ENCODE measurements at places on chromosomes 11 and 22. TPM values are rescaled to one million over a fixed set of nuclear protein-coding genes. Genes with fewer than 3 reads are reported as not detected.

Gene GRAP2
- 0.67 TPM for total RNA-seq

DNA sequence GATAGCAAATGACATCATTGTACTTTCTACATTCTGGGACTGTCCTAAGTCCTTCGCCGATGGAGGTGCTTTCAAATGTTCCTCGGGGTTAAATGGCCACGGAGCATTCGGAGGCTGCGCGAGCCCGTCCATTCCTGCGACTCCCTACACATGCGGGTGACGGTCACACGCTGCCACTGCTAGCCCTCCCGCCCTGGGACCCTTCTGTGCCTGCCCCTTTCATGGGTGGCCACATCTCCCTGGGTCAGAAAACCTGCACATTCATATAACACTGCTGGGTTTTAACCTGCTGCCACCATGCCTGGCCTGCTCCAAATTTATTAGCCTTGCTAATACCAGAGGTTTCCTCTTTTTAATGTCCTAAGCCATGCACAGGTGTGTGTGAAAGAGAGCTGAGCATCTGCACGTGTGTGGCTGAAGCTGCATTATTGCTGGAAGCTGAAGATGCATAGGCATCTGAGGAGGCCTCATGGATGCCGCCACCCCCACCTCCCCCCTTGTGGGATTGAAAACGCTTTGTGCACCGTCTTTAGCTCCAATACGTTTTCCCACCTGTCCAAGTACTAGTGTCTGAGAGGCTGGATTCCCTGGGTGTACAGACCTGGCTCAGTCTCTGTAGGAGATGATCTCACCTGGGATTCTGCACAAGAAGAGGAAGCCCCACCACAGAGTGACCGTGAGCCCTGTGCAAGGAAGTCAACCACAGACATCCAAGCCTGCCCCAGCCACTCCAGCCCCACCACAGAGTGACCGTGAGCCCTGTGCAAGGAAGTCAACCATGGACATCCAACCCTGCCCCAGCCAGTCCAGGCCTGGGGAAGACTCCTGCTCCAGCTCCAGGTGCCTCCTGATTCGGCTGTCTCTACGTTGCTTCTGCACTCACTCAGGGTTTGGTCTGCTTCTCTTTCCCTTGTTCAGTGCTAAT, 626.4 kb downstream of the BRD1 start:
- ATAC-seq: no peak

DNA sequence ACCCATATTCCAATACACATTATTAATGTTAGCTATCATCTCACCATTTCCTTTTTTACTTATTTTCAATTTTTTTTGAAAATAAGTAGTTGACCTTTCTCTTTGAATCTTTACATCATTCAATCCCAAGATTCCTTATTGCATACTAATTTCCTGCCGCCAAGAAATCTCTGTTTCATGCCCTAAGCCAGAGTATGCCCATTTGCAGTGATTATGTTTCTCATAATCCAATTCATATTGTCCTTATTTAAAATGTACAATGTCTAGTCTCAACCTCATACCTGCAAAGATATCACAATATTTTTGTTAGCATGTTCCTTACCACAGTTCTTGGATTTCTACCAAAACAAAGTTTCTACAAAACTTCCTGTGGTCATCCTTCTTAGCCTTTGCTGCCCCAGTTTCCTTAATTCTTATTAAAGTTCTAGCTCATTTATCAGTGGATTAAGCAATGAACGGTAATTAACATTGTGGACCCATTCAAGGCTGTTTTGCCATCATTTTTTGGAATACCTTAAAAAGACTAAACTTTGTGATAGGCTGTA, 75.3 kb downstream of the CD44 start:
- no peak for ATAC-seq

Gene CCDC73
- not detected for total RNA-seq

Gene TRIM49
- total RNA-seq: not detected

DNA sequence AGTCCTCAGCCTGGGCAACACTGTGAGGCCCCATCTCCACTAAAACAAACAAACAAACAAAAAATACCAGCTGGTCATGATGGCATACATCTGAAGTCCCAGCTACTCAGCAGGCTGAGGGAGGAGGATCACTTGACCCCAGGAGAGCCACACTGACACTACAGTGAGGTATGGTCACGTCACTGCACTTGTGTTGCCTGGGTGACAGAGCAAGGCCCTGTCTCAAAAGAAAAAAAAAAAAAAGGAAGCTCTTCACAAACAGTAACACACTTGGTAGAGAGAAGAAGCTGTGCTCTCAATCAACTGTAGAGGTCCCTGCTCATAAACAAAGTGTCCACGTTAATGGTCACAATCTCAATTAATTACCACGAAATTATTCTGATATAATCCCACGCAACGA, 401.6 kb upstream of the CCDC90B start:
- ATAC-seq: no peak

DNA sequence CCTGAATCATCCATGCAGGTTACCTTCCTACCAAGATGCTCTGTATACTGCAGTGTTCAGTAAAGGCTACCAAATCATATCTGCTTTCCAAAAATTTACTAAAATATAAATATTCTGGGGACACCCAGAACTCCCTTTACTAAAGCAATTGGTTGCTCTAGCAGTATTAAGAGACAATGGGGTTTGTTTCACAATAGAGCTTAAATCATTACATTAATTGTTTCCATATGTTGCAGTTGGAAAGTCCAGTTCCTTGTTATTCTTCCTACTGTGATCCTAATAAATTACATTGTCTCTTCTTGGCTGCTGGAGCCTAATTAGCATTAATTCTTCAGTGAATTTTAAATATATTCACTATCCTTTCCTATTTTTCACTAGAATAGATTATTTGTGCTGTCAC, 316.0 kb upstream of the MTNR1B start:
- ATAC-seq: no peak

DNA sequence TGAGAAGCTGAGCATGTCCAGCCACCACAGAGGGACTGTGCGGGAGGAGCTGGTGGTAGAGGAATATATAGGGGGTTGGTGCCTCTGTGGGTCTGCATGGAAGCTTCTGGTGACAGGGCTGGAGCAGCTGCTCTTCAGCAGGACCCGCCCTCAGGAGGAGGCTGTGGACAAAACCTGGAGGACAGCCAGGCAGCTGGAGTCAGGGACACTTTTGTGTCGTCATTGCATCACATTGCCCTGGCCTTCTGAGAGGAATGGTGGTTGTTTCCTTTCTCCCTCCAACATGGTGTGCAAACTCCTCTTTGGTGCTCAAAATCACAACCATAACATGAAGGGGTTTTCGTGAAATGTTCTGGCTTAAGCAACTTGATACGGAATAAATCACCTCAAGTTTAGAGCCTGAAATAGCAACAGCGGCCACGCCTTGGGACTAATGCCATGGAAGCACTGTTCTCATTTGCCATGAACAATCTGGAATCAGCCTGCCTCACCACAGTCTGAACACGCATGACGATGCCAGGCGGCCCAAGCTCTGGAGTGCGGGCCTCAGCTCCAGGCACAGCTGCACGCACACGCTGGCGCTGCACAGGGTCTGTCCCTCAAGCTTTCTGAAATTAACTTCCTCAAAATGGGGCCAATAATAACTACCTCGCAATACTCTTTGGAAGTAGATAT, 17.1 kb upstream of the CSRP3 start:
- ATAC-seq: no peak

Gene TESMIN
- total RNA-seq: 0.27 TPM

DNA sequence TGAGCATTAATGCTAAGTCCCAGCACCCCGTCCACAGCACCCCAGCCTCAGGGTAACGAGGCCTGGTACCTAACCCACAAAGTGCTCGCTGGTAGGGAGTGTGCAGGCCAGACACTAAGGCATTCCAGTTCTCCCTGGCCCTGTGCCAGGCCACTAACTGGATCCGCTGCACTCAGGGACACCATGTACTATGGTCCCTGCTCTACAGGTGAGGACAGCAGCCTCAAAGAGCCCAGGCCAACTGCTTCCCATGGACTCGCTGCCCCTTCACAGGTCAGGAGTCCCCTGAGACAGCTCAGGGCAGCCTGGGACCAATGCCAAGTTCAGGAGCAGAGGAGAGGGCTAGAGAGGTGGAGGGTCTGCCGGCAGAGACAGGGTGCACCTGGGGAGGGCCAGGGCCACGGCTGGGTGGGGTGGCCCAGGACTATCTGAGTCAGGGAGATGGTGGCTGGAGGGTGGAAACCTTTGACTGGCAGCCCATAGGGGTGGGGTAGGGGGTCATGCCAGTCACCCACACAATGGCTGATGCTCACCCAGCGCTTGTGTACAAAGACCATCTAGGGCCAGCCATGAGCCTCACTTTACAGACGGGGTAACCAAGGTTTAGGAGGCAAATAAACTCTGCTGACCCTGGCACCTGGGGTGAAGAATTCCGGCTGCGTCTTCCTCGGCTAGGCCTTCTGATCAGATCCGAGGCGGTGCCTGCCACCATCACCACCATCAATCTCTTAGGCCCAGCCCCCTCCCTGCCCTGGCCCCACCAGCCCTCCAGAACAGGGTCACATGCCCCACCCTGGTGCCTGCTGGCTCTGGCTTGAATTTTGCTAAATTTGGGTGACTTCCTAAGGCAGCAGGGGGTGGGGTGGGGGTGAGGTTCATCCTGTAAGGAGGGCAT, 5.6 kb downstream of the OSBPL5 start:
- peak; percentile 26 for ATAC-seq

- ATAC-seq: no peak
Observed at GRCh38 chr22:43183496-43184277, 3.2 kb downstream of the TTLL12 start.

Gene MUC6
- 0.77 TPM for total RNA-seq

- no peak for ATAC-seq
Observed at GRCh38 chr11:17496406-17496805, 19.8 kb upstream of the ABCC8 start.

Gene WNT11
- total RNA-seq: 7.4 TPM

Gene H19
- total RNA-seq: 392 TPM

Gene FOLR2
- total RNA-seq: 7.3 TPM

GRCh38 chr11:34303028-34303570, 54.7 kb downstream of the ABTB2 start:
- no peak for ATAC-seq

- no peak for ATAC-seq
Observed at GRCh38 chr11:102749101-102749722, 24.5 kb upstream of the MMP8 start.

- ATAC-seq: peak; percentile 52
Observed at GRCh38 chr11:65593518-65594414, 1.8 kb downstream of the KCNK7 start.

GRCh38 chr11:76120513-76121101, 85.7 kb downstream of the WNT11 start:
- ATAC-seq: no peak

DNA sequence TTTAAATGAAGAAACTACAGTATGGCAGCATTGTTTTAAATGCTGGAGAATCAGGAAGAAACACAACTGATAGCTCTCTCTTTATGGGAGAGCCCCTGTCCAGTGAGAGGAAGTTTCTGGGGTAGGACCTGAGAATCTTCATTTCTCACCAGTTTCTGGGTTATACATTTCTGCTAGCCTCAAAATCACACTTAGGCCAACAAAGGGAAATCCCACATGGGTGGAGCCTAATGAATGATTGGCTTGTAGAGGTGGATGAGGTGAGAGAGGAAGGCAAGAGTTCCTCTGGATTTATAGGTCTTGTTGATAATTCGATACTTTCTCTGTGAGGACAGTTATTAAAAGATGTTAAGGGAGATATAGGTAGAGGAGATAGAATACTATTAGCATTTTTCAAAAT, 1397.3 kb upstream of the TENM4 start:
- ATAC-seq: no peak

DNA sequence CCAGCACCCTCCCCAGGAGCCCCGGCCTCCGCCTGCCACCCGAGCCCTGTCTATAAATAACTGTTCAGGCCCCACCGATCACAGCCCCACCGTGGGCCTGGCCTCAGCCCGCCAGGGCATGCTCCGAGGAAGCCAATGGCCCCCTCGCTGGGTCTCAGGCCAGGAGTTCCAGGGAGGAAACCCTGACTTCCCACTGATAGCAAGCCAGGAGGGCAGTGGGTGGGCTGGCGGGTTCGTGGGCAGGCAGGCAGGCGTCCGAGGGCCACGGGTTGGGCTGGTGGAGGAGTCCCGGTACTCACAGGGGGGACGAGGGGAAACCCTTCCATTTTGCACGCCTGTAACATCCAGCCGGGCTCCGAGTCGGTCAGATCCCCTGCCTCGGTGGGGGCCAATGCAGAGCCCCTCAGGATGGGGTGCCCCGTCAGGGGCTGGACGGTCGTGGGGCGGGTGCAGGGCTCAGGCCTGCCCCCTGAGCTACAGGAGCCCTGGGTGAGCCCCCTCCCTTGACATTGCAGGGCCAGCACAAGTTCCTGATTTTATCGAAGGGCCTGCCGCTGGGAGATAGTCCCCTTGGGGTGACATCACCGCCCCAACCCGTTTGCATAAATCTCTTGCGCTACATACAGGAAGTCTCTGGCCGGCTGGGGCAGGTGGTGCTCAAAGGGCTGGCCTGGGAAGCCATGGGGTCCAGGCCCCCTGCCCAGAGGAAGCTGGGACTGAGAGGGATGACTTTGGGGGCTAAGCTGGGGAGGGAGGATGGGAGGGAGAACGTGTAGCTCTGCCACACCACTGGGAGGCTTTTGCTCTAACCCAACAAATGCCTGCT, at the start of gene SPI1:
SPI1 (minus strand) TSS at position 538 of the 826 bp plus-strand sequence; CDS start at position 344, 194 bp downstream.
- peak; percentile 37 for ATAC-seq

Gene OR51D1
- not detected for total RNA-seq

Gene UPB1
- total RNA-seq: not detected

Gene C1QTNF4
- total RNA-seq: 2.3 TPM

- ATAC-seq: peak; percentile 68
Observed at GRCh38 chr22:31272522-31273446, 19.5 kb downstream of the PIK3IP1 start.

- no peak for ATAC-seq
Observed at GRCh38 chr11:14587258-14587657, 56.3 kb upstream of the PDE3B start.

DNA sequence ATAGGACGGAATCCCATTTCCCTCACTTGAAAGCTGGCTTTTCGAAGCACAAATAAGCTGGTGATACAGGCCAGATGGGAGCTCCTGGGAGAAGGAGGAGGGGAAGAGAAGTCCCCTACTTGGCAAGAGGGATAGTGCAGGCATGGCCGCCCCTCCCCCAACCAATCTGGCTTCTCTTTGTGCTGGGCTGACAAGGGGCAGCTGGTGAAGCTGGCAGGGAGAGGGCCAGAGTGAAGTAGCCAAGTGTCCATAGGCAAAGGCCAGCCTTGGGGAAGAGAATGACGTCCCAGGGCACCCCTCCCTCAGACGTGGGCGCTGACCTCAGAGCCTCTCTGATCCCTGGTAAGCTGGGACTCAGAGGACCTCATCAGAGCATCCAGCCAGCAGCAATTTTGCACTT, 78.7 kb upstream of the GRAMD1B start:
- ATAC-seq: no peak

GRCh38 chr22:39457556-39458443, 988 bp downstream of the MGAT3 start:
- peak; percentile 5 for ATAC-seq

Gene P2RY2
- 0.67 TPM for total RNA-seq

DNA sequence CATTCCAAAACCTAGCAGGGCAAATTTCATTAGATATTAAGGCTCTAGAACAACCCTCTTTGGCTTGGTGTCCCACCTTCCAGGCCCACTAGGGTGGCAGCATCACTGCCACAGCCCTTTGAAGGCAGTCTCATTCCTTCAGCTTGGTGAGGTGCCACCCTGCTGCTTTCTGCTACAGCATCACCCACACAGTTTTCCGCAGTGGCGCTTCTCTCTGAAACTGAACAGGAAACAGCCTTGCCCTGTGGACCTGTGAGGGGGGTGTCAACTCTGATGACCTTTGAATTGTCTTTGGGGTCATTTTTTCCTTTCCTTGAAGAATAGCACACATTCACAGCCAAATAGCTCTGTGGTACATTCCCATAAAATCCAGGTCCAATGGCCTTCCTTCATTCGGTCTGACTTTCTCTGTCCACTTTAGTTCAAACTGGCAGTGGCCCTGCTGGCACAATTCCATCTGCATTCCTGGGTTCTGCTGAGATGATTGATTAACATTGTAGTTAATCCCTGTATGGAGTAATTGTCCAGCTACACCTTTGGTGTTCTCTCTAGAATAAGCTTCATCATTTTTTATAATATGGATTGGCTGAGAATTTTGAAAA, 251.9 kb upstream of the FAT3 start:
- ATAC-seq: no peak
